RWPE2 (cell line): ENCODE measurements at places on chromosomes 7 and 10.
A peak's percentile ranks its signal among the peaks of the same experiment; 100 is the strongest.

DNA sequence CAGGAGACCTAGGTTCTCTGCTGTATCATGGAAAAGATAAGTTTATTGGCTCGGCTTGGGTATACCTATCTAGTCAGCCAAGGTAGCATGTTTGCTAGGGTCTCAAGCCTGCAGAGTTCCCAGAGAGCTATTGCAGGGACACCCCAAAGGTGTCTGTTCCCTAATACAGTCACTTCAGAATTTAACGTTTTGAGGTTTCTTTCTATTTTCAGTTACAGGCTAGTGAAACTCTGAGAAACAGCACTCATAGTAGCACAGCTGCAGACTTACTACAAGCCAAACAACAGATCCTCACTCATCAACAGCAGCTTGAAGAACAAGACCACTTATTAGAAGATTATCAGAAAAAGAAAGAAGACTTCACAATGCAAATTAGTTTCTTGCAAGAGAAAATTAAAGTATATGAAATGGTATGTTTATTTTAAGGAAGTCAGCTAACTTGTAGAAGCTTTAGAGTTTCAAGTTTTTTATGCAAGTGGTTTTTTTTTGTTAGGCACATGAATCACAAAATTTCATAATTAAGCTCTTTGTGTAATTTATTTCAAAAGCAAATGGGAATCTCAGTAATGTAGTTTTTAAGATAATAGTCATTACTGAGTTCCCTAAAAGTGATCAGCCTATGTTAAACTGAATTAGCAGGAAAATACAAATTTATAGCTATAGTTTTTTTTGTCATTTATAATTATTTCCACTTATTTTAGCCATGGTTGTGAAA lies 54.9 kb downstream of the AKAP9 start:
- no peak for DNase-seq

DNA sequence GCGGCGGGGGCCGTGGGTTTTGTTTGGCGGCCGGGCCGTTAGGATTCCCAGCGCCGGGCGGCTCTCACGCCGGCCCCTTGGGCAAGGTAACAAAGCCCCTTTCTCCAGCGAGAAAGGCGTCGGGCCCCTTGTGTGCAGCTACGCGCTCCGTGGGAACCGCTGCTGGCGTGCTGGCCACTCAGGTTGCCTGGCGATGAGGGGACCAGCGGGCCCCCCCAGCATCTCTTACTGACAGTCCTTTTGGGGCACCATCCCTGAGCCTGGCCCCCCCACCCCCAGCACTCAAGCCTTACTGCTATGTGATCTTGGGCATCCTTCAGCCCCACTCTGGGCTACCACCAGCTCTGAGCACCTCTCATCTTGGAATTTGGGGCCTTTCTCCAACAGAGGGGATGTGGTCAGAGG lies 1.8 kb downstream of the LFNG start:
- DNase-seq, result no peak

GRCh38 chr10:70518695-70519094 lies 40.1 kb downstream of the PALD1 start:
- DNase-seq, result no peak

- DNase-seq, result peak; percentile 32
Observed at GRCh38 chr10:49634069-49634660, 20.3 kb downstream of the CHAT start.

- DNase-seq, result no peak
Observed at GRCh38 chr7:84693483-84693882, 493.4 kb downstream of the SEMA3D start.

GRCh38 chr7:140990193-140990962 lies 24.4 kb downstream of the MRPS33 start:
- DNase-seq, result no peak

DNA sequence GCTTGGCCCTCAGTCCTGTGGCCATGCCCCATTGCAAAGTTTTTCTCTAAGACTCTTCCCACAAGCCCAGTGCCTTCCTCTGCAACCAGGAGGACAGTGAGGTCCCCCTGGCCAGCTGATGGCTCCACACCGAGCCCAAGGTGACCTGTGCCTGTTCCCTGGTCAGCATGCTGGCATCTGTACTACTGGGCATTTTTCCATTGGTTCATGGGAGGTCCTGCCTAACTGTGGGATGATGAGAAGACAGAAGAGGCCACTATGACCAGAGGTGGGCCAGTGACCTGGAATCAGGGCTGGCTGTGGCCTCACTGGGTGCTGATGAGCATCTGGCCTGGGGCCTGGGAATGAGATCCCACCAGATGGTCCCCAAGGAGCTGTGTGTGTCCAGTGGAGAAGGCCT lies 20.2 kb downstream of the CALML3 start:
- no peak for DNase-seq

GRCh38 chr7:157355784-157356511 lies 19.1 kb downstream of the DNAJB6 start:
- DNase-seq, result no peak

DNA sequence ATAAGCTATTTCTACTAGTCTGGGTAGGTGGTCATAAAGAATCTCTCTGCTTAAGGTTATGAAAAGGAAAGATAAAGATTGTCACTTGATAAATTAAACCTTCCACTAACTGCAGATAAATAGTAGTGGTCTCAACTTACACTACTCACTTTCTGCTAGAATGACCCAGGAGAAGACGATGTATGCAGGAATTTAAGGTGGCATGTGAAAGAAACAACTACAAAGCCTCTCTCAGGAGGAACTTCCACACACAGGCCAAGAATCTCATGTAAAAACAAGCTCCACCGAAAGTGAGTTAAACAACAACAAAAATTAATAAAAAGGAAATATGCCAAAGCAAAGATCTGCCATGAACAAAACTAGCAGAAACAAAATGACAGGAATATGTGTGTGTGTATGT lies 165.4 kb downstream of the CDC14C start:
- DNase-seq, result no peak

GRCh38 chr7:55144333-55145317 lies 125.8 kb downstream of the EGFR start:
- DNase-seq, result no peak

GRCh38 chr7:70257921-70258320 lies 659.6 kb downstream of the AUTS2 start:
- no peak for DNase-seq

DNA sequence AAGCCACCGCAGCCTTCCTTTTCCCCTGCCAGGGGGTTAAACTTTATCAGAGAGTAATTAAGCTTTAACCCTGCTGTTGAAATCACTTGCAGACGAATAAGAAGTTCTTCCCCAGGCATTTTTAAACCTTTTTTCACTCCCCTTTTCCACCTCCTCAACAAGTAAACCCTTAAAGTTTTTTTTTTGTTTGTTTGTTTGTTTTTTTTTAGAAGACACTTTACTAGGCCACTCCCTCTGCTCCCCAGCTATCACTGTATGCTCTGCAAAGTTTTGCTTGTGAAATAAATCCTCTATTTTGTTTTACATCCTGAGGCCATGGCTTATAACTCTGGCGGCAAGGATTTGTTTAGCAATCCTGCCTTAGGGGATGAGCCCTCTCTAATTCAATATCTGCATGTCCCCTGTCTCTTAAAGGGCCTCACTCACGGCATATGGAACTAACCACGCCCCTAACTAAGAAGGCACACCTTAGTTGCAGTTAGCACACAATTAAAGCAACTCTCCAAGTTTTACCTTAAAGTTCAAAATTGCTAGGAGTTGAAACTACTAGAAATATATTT lies 1354.7 kb upstream of the LRRTM3 start:
- DNase-seq, result no peak

DNA sequence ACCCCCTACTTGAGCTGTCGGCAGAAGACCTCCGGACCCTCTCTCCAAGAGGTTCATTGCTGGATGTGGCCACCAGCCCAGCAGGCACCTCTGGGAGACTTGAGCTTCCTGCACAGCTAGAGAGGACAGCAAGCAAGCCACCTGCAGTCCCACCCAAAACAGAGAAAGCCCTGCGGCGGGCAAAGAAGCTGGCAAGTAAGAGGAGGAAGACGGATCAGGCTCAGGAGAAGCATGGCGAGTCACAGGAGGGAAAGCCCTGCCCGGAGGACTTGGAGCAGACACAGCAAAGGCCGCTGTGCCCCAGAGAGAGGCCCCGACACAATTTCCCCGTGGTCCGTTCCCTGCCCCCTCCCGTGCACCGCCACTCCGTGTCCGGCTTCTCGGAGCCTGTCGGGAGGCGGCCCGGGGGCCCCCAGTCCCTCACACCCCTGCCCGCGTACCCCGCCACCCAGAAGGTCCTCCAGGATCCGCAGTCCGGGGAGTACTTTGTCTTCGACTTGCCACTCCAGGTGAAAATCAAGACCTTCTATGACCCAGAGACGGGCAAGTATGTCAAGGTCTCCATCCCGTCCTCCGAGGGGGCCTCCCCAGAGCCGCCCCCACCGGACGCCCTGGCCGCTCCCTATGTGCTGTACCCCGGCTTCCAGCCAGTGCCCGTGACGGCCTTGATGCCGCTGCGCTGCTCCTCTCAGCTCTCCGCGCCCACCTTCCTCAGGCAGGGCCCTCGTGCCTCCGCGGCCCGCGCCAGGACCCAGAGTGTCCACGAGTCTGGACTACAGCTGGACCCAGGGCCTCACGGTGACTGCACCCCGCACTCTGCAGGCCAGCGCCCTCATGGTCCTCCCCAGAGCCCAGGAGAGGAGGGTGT lies 27.2 kb downstream of the C10orf71 start:
- DNase-seq, result no peak

DNA sequence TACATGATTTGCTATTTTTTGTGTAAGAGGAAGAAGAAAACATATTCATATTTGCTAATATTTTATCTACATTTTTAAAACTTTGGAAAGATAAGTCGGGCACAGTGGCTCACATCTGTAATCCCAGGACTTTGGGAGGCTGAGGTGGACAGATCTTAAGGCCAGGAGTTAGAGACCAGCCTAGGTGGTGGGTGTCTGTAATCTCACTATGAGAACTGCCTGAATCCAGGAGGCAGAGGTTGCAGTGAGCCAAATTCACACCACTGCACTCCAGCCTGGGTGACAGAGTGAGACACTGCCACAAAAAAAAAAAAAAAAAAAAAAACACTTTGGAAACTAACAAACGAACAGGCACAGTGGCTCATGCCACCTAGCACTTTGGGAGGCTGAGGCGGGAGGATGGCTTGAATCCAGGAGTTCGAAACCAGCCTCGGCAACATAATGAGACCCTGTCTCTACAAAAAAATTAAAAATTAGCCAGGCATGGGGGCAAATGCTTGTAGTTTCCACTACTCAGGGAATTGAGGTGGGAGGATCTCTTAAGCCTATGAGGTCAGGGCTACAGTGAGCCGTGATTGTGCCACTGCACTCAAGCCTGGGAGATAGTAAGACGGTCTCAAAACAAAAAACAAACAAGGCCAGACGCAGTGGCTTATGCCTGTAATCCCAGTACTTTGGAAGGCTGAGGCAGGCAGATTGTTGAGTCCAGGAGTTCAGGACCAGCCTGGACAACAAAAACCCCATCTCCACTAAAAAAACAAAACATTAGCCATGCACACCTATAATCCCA lies 25.6 kb downstream of the HERC4 start:
- DNase-seq, result no peak

- no peak for DNase-seq
Observed at GRCh38 chr7:140005341-140005740, 57.4 kb downstream of the PARP12 start.

DNA sequence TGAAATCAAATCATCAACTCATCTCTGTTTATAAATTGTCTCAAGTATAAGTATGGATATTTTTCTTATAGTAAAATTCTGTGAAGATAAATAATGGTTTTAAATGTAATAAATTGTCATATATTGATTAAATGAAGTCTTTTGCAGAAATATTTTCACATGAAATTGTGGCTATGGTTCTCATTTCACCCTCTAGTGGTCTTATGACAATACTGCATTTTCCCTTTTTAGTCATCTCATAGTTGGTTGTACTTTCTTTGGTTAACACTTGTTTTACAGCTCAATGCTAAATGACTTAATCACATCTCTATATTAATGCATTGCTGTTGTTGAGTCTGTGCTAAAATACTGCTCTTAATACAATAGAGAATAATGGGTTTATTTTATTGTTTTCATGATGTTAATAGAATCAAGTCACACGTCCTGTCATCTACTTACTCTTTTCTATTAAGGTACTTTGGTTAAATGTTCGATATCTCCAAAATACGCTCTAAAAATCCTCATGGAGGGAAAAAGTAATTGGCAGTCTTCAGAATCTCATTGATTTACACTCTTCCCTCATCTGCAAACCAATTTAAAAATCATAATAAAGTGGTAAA lies 38.0 kb upstream of the CACNA2D1 start:
- DNase-seq, result no peak

- DNase-seq, result peak; percentile 31
Observed at GRCh38 chr7:2048006-2048405, 184.7 kb downstream of the MAD1L1 start.

DNA sequence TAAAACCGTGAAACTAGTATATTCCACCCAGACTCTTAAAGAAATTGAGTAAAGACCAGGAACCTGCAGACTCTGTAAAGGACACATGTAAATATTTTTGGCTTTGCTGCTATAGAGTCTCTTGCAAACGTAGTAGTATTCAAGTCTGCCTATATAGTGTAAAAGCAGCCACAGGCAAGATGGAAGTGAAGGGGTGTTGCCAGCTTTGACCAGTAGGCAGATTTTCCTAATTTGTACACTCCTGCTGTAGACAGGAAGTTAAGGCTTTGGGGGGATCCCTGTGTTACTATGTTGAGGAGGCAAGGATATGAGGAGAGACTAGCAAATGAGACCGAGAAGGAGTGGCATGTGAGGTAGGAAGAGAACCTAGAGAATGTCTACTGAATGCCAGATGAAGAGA lies 27.7 kb downstream of the WAC start:
- DNase-seq, result no peak

- no peak for DNase-seq
Observed at GRCh38 chr10:62658516-62658915, 146.0 kb upstream of the ADO start.

- no peak for DNase-seq
Observed at GRCh38 chr7:123782071-123782798, 33.4 kb upstream of the WASL start.
